ENCODE measurements at places on chromosomes 4 and X.

GRCh38 chrX:134236626-134237614 is at the start of gene CCDC160:
Gene CCDC160 (plus strand): TSS chrX:134237182. CDS start chrX:134244801, 7,619 bp downstream.
- no peak for DNase-seq

GRCh38 chr4:69194166-69194565 is 20.4 kb downstream of the UGT2B11 start:
- DNase-seq = no peak

DNA sequence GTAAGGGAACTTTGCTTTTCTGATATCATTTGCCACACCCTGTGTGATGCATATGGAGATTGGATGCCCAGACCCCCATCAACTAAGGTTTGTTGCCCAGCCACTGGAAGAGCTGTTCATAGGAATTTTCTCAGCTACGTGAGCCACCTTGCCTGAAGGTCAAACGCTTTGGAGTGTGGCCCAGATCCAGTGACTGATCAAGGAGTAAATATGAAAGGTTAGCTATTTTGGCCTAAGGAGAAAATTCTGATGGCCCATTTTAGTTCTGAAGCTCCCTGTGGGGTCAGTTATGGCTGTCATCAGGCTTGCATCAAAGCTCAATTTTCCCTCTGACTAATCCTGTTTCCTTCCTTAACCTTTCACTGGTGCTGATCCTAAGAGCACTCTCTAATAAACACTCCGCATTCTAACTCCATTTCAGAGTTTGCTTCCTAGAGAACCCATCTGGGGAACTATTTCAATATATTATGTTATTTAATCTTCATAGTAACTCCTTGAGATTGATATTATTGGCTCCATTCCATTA is 407.7 kb downstream of the SPRY1 start:
- no peak for DNase-seq

GRCh38 chrX:96314985-96315384 is 369.7 kb upstream of the DIAPH2 start:
- no peak for DNase-seq

- DNase-seq = no peak
Measured at GRCh38 chr4:183626168-183626567, 32.8 kb downstream of the RWDD4 start.

All from T-helper 2 cell (primary cell).